Activated CD4-positive, alpha-beta T cell treated with anti-CD3 and anti-CD28 coated beads, Interleukin-2, amount 10 ng/mL, durations not matched to agents 24 days and 14 days (primary cell): ENCODE measurements at places on chromosomes 5 and 9. TPM values are rescaled to one million over a fixed set of nuclear protein-coding genes. Genes with fewer than 3 reads are reported as not detected.

The IQGAP2 gene
- 37.3 and 39.3 TPM in 2 replicates for total RNA-seq

The ACER2 gene
- 0.96 and 1.3 TPM in 2 replicates for total RNA-seq

The CCNI2 gene
- total RNA-seq: 39.5 and 42.7 TPM in 2 replicates

- no peaks in the 10 kb centered on the region for H3K27me3 ChIP-seq
- DNase-seq: no peak
- no peaks in the 10 kb centered on the region for H3K36me3 ChIP-seq
- H3K4me1 ChIP-seq: no peaks in the 10 kb centered on the region
- no peak overlapping the region for H3K4me3 ChIP-seq
- no peak overlapping the region for H3K27ac ChIP-seq
These were observed 29.1 kb downstream of the SNCAIP start for GRCh38 chr5:122341087-122341486.

GRCh38 chr5:181008136-181008535 lies 19.5 kb downstream of the BTNL3 start:
- H3K36me3 ChIP-seq: no peaks in the 10 kb centered on the region
- no peak overlapping the region for H3K4me3 ChIP-seq
- DNase-seq: no peak
- no peaks in the 10 kb centered on the region for H3K4me1 ChIP-seq
- no peak overlapping the region for H3K27ac ChIP-seq
- peaks cover 2% of the 10 kb centered on the region for H3K27me3 ChIP-seq

- H3K27me3 ChIP-seq: peaks cover 55% of the 10 kb centered on the region
- no peak for DNase-seq
- no peaks in the 10 kb centered on the region for H3K36me3 ChIP-seq
- H3K27ac ChIP-seq: no peak overlapping the region
These were observed 1.5 kb downstream of the DIRAS2 start for GRCh38 chr9:90641086-90641485.

- no peaks in the 10 kb centered on the region for H3K27me3 ChIP-seq
- no peaks in the 10 kb centered on the region for H3K4me1 ChIP-seq
- H3K4me3 ChIP-seq: no peak overlapping the region
- H3K36me3 ChIP-seq: no peaks in the 10 kb centered on the region
- no peak for DNase-seq
- no peak overlapping the region for H3K27ac ChIP-seq
These were observed 65.9 kb downstream of the COL23A1 start for GRCh38 chr5:178524093-178524882.

DNA sequence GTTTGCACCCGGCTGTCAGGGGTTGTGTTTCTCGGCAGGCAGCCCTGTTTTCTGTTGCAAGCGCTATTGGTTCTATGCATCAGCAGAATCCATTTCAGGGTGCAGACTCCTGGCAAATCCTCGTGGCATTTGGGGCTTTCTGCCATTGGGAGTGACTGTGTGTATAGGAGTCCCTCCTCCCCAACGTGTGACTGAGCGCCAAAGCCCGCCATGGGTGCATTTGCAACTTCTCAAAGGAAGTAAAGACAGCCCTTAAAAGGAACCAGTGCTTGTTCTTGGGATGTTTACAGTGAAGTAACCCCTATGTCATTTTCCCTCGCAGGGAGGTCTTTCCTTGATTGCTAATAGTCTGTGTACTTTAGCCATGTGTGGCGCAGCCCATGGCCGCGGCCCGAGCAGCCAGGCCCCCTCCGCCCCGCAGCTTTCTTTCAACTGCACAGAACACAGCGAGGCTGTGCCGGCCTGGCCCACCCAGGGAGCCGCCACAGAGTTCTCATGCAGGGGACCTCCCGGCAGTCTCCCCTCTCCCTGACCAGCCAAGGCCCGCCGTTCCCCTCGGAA lies 175.6 kb downstream of the HSD17B3 start:
- no peak for DNase-seq
- no peak overlapping the region for H3K4me3 ChIP-seq
- no peak overlapping the region for H3K27ac ChIP-seq
- H3K27me3 ChIP-seq: peaks cover 6% of the 10 kb centered on the region

DNA sequence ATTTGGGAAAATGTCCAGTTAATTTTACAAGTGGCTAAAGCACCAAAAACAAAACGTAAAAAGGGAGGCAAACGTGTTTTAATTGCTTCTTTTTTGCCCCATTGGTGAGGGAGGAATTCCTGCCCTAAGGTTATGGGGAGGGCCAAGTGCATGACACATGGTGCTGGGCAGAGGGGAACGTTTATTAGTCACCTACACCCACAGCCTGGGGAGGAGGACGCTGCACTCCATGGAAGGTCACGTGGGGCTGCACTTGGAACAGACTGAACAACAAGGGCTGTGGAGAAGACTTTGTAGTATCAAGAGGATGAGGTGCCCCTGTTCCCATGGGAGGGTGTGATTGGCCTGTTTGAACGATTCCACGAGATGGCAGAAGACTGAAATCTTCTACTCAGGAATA lies 13.7 kb upstream of the ADAMTS16 start:
- no peaks in the 10 kb centered on the region for H3K27me3 ChIP-seq
- no peaks in the 10 kb centered on the region for H3K36me3 ChIP-seq
- H3K4me3 ChIP-seq: no peak overlapping the region
- DNase-seq: no peak
- no peak overlapping the region for H3K27ac ChIP-seq

GRCh38 chr5:83662558-83662957 lies 58.1 kb downstream of the HAPLN1 start:
- no peaks in the 10 kb centered on the region for H3K4me1 ChIP-seq
- H3K36me3 ChIP-seq: no peaks in the 10 kb centered on the region
- H3K27me3 ChIP-seq: no peaks in the 10 kb centered on the region
- no peak for DNase-seq
- no peak overlapping the region for H3K27ac ChIP-seq
- H3K4me3 ChIP-seq: no peak overlapping the region

- no peak overlapping the region for H3K27ac ChIP-seq
- no peaks in the 10 kb centered on the region for H3K4me1 ChIP-seq
- no peak for DNase-seq
- no peaks in the 10 kb centered on the region for H3K36me3 ChIP-seq
These were observed 6.9 kb upstream of the PDLIM4 start for GRCh38 chr5:132250547-132250946.

- peaks cover 3% of the 10 kb centered on the region for H3K27me3 ChIP-seq
- DNase-seq: no peak
- H3K36me3 ChIP-seq: no peaks in the 10 kb centered on the region
- no peak overlapping the region for H3K4me3 ChIP-seq
- H3K27ac ChIP-seq: no peak overlapping the region
These were observed 92.9 kb upstream of the MAST4 start for GRCh38 chr5:66503203-66503789.

- no peak overlapping the region for H3K27ac ChIP-seq
- no peaks in the 10 kb centered on the region for H3K36me3 ChIP-seq
- no peak overlapping the region for H3K4me3 ChIP-seq
- no peaks in the 10 kb centered on the region for H3K4me1 ChIP-seq
- no peak for DNase-seq
These were observed 592.9 kb downstream of the ZNF608 start for GRCh38 chr5:124153588-124153987.

- H3K36me3 ChIP-seq: no peaks in the 10 kb centered on the region
- no peak overlapping the region for H3K27ac ChIP-seq
- H3K4me3 ChIP-seq: no peak overlapping the region
- no peaks in the 10 kb centered on the region for H3K27me3 ChIP-seq
These were observed 163.7 kb downstream of the DAB2IP start for GRCh38 chr9:121815084-121815483.

DNA sequence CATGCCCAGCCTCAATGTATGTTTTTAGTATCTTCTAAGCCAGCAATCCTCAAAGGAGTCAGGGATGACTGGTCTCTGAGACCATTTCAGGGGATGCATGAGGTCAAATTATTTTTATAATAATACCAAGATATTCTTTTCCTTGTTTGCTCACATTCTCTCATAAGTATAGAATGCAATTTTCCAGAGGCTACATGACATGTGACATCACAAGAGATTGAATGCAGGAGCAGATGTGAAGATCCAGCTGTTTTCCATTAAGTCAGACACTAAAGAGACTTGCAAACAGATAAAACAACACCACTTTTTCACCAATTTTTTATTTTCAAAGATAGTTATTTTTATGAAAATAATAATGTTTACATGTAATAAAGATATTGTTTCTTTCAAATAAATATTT lies 22.0 kb upstream of the FREM1 start:
- no peak overlapping the region for H3K27ac ChIP-seq
- no peaks in the 10 kb centered on the region for H3K4me1 ChIP-seq
- H3K27me3 ChIP-seq: peaks cover 3% of the 10 kb centered on the region
- no peak for DNase-seq
- no peaks in the 10 kb centered on the region for H3K36me3 ChIP-seq

DNA sequence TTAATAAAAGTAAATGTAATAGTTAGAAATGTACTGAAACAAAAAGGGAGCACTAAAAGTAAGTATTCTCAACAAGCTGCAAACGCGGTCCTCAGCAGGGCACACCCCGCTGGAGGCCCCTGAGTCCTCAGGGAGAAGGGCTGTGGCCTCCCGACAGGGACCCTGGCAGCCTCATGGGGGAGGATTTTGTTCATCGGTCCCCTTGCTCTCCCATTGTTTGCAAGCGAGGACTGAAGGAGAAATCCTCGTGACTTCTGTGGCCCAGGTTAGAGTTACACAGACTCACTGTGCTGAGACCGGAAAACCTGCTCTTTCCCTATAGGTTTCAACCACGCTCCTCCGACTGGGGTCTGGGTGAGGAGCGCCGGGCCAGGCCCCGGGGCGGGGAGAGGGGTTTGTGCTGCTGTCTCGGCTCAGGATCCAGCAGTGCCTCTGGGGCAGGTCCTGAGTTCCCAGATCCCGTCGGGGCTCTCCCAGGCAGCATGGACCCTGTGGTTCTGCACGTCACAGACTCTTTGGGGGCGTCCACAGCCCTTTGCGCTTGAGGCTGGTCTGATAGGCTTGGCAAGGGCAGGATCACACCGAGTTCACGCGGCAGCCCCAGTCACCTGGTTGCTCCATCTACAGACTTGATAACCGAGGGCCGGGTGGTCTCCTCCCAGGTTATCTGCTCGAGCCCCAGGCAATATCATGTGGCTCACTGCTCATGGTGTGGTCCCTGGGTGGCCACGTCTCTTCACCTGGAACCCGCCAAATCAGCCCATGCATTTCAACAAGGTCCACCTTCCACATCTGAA lies 38.8 kb downstream of the MRPL36 start:
- H3K4me3 ChIP-seq: no peak overlapping the region
- no peaks in the 10 kb centered on the region for H3K4me1 ChIP-seq
- no peak for DNase-seq

GRCh38 chr5:56262279-56262678 lies 29.1 kb upstream of the ANKRD55 start:
- H3K27me3 ChIP-seq: peaks cover 19% of the 10 kb centered on the region
- no peaks in the 10 kb centered on the region for H3K4me1 ChIP-seq
- H3K4me3 ChIP-seq: no peak overlapping the region
- no peaks in the 10 kb centered on the region for H3K36me3 ChIP-seq
- no peak overlapping the region for H3K27ac ChIP-seq
